ENCODE measurements at places on chromosomes 1 and 21.
A peak's percentile ranks its signal among the peaks of the same experiment; 100 is the strongest.

GRCh38 chr1:15722836-15723532, 13.1 kb upstream of the SLC25A34 start:
- no peak for DNase-seq

DNA sequence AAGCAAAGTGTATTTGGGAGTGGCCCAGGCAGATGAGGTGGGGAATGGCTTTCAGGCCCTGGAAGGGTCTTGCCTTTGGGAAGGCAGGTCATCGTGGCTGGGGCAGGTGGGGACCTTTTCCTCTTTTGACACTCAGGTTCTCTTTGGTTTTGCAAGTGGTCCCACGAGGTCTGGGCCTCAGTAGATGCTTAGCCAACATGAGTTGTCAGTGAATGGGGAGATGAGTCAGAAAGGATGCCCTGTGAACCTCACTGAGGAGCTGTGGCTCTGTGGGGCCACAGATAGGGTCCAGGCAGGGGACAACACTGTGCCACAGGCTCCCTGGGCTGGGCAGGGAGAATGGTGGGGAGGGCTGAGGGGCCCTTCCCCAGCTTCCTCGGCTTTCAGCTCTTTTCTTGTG, 19.0 kb downstream of the ARHGEF10L start:
- no peak for DNase-seq

GRCh38 chr1:168991667-168992475, 114.6 kb upstream of the ATP1B1 start:
- no peak for DNase-seq

DNA sequence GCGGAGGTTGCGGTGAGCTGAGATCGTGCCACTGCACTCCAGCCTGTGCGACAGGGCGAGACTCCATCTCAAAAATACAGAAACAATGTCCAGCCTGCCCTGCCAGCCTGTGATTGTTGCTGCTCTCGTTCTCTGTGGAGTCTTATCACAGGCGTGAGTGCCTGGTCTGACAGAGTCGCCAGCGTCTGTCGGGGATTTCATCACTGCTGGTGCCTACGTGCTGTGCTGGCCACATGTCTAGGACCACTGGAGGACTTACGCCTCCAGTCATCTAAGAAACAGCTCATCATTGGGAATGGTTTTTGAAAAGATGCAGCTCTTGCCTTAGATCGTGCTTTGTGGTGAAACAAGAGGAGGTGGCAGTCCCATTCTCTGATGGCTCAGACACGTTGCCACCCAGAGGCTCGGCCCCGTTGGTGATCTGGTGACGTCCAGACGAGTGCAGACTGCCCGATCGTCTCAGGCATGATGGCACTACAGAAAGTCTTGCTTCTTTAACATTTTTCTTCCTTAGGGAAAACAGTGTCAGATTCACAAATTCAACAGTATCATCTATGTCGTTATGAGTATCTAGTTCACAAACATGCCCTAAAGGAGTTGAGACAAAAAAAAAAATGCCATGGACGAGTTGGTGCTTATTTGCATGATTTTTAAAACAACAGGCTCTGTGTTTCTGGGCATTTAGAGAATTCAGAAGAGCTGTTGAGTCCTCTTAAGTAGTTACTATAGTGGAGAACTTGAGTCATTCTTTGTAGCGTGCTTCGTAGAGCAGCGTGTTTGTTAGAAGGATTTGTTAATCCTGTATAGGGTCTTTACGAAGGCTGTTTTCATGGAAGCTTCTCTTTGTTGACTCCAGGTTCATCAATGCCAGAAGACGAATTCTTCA, 47.5 kb downstream of the CBS start:
- no peak for DNase-seq

GRCh38 chr1:242435200-242435599, 89.3 kb downstream of the PLD5 start:
- no peak for DNase-seq

DNA sequence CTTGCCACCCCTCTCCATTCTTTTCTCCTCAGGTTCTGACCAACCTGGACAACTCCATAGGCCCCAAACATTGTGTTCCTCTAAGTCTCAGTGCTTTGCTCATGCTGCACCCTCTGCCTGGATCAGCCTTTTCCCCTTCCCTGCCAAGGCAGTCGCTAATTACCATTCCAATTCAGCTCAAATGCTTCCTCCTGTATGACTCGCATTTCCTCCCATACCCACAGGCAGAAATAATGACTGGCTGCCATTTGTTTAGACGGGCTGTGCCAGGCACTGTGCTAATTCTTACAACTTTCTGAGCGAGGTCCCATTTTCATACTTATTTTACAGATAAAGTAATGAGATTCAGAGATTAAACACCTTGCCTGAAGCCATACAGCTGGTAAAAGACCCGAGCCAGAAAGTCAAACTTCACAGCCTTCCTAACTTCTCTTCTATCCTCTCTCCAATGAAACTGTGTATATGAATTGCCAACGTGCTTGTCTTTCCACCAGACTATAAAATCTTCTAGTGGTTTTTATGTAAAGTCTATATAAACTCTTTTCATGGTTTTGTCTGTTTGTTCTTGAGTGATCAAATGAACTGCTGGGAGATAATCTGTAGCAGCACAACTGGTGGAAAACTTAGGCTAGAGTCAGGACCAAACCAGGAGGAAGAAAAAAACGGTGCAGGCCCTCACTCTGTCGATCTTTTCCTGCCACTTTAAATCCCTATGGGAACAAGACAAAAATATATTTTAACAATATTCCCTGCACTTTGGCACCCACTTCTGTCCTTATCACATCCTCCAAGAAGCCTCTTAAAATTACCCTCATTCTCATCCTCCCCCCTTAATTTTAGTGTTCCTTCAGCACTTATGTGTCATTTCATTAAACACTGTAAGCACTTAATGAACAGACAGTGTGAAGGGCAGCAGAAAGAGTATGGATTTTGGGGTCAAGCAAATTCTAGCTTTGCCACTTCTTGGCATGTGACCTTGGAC, 33.7 kb downstream of the RAB3B start:
- DNase-seq: no peak

DNA sequence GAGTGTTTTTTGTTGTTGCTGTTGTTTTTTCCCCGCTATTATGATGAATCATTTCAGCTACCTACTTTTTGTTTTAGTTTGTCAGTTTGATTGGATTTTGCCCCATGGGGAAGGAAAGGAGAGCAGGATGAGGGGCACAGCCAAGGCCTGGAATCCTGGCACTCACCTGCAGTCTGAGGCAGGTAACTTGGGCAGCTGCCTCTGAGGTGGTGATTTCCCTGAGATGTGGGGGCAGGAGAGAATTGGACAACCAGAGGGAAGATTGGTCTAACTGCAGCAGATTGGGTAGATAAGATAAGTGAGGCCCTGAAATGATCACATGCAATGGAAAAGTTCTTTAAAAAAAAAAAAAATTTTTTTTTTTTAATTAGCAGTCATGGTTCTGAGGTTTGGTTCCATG, 1.5 kb upstream of the LAX1 start:
- no peak for DNase-seq

DNA sequence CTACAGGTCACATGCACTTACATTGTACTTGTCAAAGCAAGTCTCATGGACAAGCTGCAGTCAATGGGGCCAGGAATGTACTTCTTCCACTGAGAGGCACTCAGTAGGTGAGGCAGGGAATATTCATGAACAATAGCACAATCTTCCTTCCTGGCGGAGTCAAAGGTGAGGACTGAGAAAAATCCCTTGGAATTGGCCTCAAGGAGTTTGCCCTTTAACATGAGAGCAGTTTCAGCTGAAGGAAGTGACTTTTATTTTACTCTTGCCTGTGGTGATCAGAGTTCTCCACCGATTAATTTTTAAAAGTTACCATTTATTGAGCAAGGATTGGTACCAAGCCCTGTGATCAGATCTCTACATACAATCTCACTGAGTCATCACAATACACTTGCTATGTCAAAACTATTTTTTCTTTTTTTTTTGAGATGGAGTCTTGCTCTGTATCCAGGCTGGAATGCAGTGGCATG, 11.2 kb upstream of the AK2 start:
- no peak for DNase-seq

DNA sequence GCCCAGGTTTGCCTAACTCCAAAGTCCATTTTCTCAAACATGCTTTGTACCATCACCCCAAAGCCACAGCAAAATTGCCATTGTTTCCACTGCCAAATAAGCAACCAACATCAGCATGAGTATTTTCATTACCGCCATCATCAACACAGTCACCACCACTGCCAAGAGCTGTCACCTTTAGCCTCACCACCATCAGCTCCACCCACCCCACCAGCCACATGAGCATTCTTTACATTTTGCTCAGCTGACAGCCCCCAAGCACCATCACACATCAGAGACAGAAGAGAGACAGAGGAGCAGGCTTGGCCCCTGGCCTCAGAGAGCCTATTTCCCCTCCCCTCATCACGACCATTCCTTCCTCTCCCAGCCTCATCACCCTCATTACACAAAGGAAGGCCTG, 42.7 kb downstream of the TAS1R2 start:
- no peak for DNase-seq

GRCh38 chr1:25196830-25197229, 35.5 kb downstream of the SYF2 start:
- no peak for DNase-seq

- no peak for DNase-seq
Measured at GRCh38 chr21:34794686-34795085, 125.9 kb downstream of the CLIC6 start.

DNA sequence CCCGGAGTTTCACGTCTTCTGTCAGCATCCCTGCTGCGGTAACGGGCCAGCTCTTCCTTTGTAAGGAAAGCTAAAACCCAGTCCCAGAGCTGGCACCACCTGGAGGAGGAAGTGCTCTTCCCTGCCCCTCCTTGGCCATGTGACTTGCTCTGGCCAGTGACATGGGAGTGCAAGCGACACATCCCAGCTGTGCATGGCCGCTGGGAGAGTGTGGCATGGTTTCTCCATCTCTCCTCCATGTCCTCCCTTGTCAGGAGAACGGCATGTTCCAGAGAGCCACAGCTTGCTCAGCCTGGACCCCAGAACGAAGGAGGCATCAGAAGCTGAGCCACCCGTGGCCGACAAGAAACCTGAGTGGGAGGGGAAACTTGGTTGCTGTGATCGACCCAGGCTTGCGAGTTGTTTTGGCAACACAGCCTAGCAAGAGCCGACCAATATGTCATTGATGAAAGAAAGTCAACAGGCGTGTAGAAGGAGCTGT, 2.7 kb upstream of the PRXL2B start:
- DNase-seq: no peak

DNA sequence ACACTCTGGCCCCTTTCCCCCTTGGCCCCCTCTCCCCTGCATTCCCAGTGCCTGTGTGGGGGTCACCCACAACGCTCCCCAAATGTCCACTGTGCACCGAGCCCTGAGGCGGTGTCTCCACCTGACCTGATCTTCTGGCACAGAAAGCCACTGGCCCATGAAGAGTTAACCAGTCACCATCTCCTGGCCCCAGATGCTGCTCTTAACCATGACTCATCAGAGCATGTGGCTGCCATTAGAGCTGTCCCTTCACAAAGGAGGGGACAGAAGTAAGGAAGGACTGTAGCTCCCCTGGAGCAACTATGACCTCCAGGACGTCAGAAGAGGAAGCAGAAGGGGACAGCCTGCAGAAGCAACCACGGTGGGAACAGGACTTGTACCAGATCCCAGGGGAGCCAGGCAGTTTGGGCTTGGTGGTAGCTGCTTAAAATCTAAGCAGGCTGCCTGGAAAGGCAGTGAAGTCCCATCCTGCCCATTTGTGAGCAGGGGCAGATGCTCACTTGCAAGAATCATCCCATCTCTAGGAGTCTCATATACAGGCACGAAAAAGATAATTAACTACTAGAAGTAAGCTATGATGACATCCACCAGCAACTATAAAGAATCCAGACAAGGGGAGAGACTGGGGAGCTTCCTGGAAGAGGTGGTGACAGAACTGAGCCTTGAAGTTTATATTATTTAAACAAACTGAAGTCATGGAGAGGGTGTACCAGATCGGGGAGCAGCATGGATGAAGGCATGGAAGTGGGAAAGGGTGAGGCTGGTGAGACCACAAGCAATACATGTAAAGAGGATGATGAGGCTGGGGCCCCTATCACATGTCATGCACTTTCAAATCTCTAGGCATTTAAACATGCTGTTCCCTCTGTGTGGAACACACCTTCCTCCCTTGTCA, 1.1 kb upstream of the TTC39A start:
- DNase-seq: peak; percentile 15

- DNase-seq: no peak
Measured at GRCh38 chr1:59455206-59455605, 158.3 kb downstream of the FGGY start.

GRCh38 chr1:29505532-29506220, 269.4 kb downstream of the PTPRU start:
- DNase-seq: no peak

- no peak for DNase-seq
Measured at GRCh38 chr1:211501711-211502400, 9.9 kb upstream of the RD3 start.

GRCh38 chr1:223635236-223635635, 30.3 kb downstream of the CAPN8 start:
- DNase-seq: no peak

DNA sequence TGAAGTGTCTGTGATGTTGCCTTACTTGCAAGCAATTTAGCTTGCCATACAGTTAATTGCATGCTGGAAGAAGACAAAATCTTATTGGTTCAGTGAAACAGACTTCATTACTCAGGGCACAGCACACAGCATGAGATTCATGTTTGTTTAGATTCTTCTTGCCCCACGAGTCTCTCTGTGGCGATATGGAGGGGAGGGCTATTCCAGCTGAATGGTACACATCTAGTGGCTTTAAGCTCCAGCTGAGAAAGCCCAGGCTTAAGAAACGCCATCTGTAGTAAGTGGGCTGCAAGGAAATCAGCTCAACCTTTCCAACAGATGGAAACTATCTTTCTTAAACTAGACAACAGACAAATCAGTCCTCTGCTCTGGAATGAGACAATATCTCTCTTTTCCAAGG, 1022.0 kb downstream of the NCAM2 start:
- no peak for DNase-seq

DNA sequence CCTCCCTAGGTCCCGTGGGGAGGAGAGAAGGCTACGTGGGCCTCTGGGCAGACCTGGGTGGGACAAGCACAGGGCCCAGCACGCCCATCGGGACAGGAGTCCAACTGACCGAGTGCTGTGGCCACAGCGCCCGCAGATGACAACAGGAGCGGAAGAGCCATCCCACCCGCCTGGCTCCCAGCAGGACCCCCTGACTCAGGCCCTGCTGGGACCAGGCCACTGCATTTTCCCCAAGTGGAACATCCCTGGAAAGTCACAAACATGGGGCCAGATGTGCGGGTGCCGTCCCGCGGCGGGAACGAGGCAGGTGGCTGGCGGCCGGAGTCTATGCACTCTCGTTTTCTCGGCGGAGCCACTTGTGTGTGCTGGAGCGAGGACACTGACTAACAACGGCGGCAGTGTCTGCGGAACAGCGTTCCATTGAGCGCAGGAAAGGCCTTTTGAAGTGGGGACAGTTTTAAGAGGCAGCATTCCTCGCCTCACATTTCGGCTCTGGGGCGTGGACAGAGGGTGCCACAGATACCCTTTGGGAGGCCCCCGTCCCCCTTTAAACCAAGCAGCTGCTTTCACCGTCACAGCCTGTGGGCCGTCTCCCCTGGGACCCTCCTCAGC, 93.7 kb upstream of the ARHGEF16 start:
- DNase-seq: no peak

GRCh38 chr1:17243274-17243673, 5.6 kb upstream of the PADI3 start:
- DNase-seq: no peak

All from T1000 (cell line).